ENCODE measurements at places on chromosomes 11 and 22. TPM values are rescaled to one million over a fixed set of nuclear protein-coding genes. Genes with fewer than 3 reads are reported as not detected.

DNA sequence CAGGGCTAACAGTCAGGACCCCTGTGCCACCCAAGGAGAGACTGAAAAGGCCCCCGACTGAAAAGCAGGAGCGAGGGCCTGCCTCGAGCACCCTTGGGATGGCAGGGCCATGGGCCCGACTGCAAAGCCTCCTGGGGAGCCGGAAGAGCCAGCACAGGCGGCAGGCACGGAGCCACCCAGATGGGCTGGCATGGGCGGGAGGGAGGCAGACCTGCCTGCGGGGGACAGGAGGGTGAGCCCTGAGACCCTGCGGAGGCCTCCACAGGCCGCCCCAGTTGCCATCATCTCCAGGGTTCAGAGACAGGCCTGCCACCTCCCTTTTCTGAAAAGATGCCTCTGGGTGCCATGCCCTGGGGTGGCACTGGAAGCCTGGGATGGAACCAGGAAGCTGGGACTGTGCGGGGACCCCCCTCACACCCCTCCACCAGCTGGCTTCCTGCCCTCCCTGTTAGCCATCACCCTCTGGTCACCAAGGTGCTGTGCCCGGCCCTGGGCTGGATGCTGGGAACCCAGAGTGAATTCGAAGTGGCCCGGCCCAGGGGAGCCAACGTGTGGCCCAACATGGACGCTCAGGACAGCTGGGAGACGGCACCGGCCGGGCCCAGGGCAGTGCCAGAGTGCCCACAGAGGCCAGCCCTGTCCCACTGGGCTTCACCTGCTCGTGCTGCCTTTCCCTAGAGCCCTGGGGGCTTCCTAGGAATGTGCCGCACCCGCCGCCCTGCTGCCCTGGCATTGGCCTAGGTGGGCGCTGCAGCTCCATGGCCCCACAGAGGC lies 13.8 kb downstream of the TSPAN32 start:
- DNase-seq: no peak

GRCh38 chr11:128985880-128986279 lies 43.2 kb upstream of the TP53AIP1 start:
- DNase-seq: no peak

DNA sequence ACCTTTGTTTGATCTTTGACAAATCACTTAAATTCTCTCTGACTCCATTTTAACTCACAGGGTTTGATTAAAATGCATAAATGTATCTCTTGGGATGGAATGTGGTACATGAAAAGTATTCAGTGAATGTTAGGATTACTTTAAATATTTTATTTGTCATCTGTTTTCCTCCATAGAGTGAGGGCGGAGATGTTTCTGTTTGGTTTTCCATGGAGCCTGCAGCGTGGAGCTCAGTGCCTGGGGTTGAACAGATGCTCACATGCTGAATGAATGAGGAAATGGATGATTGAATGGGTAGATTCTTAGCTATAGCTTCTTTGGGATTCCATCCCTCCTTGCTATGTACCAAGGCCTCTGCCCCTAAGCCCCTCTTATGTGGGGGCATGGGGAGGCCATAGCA lies 10.0 kb downstream of the TSPAN18 start:
- DNase-seq: no peak

GRCh38 chr11:119776651-119777050 lies 47.7 kb upstream of the NECTIN1 start:
- no peak for DNase-seq

AP2A2 gene
- total RNA-seq: 26.5 TPM

C22orf23 gene
- total RNA-seq: 0.26 TPM

NRGN gene
- total RNA-seq: 0.37 TPM
